ENCODE measurements at places on chromosomes 4 and X.

- no peak for DNase-seq
These were observed 487.2 kb downstream of the FAT4 start for GRCh38 chr4:125801924-125802323.

GRCh38 chr4:22093126-22093525 is 144.6 kb upstream of the KCNIP4 start:
- DNase-seq = no peak

DNA sequence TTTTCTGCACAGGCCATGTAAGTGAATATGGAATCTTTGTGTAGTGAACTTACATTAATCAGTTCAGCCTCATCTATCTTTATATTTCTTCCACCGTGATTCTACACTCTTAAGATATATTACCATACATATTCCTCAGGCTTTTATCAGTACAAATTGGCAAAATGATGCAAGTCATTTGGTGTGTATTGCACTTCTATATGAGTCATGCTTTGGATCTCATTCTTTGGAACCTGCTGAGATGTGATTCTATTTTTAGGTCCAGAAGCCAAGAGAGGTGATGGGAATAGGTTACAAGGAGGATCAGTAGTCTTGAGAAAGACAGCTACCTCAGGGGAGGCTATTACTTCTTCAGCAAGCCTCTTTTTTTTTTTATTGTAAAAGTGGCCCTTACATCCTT is 204.4 kb downstream of the ZNF330 start:
- DNase-seq = no peak

DNA sequence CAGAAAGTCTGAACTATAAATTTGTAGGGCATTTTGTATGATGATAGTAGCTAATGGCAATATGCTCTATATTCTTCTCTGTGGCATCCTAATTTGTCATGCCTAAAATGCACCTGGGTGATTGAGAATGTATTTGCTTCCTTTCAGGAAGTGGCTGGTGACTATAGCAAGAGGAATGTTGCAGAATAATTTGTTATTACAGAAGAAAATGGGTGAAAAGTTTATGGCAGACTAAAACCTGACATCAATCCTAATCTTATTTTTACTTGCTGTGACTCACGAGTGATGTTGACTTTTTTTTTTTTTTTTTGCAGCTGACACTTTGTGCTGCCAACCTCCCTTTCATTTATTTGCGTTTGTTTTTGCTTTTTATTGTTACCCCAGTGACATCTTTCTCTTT is 141.1 kb downstream of the MSL3 start:
- no peak for DNase-seq

DNA sequence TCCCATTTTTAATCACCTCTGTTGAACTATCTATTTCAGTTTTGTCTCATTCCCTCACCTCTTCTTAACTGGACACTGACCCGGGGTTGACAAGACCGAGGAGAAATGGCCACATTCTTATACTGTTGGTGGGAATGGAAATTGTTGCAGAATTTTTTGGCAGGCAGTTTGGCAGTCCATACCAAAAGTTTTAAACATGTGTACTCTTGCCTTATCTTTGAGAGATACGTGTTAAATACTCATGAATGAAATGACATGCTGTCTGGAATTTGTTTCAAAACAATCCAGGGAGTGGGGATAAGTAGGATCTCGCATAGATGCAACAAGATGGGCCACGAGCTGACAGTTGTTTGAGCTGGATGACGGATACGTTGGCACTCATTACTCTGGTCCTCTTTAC is 12.1 kb downstream of the FGFBP1 start:
- no peak for DNase-seq

- DNase-seq = no peak
These were observed 42.8 kb downstream of the CPXCR1 start for GRCh38 chrX:88789825-88790224.

GRCh38 chr4:161167539-161167938 is 996.3 kb downstream of the FSTL5 start:
- DNase-seq = no peak

GRCh38 chr4:17867276-17867675 is 56.5 kb downstream of the NCAPG start:
- DNase-seq = no peak

- DNase-seq = no peak
These were observed 58.3 kb upstream of the HPGD start for GRCh38 chr4:174580597-174580996.

GRCh38 chrX:129996120-129996519 is 13.7 kb downstream of the BCORL1 start:
- DNase-seq = no peak
